GM18507 (cell line): ENCODE measurements at places on chromosomes 4 and X.

DNA sequence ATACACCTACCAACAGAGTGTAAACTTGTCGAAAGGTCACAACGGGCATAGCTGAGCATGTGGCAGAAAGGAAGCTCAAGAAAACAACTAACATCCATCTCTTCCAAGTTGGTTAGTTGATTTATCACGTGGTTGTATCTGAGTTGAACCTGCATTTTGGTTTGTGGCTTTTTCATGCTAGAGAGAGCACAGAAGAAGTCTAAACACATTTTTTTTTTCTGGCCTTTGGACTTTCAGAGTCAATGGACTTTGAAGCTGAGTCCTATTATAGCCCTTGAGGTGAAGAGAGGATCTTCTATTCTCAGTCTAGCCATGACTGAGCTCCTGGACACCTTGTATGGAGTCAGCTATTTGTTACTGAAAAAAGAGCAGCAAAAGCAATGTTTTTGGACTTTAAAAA, 150.6 kb upstream of the TRPC5 start:
- no peak for DNase-seq

GRCh38 chr4:1518997-1519700, 112.9 kb upstream of the NKX1-1 start:
- DNase-seq, result no peak

DNA sequence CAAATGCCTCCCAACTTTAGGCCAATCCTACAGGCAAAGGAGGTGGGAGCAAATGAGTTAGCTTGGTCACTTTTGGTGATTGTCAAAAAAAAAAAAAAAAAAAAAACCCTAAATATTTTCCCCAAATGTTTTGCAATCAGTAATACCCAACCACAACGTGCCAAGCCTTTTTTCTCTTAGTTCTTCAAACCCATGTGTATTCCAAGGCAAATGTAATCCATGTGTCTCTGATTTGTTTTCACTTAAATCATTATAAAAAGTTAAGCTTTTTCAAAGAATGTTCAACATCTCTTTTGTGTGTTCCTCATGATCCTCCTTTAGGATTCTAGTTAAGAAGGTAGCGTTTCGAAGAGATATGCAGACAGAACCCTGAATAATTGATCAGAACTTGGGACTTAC, 328.4 kb downstream of the PAPSS1 start:
- DNase-seq, result no peak

DNA sequence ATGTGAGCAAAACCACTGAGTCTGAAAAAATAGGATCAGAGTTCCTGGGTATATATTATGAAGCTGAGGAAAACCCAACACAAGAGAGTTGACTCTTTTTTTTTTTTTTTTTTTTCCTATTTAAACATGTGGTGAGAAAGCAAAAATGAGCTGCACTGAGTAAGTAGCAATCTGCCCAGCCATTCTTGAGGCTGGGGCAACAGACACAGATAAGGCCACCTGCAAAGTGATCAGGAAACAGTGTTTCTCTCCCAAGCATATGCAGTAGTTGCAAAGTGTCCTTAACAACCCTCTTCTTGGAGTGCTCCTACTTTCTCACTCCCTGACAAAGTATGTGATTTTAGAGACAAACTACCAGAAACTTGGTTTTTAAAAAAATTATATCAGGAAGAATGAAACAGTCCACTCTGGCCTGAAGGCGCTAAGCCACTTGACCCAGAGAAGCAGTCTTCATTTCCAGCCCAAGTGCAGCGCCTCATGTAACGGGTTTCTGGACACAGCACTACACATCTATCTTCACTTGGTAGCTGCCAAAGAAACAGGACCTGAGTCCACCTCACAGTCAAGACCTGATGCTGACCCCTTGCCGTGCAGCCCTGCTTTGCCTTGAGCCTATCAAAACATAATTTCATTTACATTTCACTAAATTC, 124.6 kb upstream of the MAP3K15 start:
- no peak for DNase-seq

- DNase-seq, result no peak
These were observed 62.9 kb upstream of the NDST3 start for GRCh38 chr4:117971403-117971802.

GRCh38 chr4:7017446-7018048, 25.6 kb upstream of the TADA2B start:
- DNase-seq, result no peak

DNA sequence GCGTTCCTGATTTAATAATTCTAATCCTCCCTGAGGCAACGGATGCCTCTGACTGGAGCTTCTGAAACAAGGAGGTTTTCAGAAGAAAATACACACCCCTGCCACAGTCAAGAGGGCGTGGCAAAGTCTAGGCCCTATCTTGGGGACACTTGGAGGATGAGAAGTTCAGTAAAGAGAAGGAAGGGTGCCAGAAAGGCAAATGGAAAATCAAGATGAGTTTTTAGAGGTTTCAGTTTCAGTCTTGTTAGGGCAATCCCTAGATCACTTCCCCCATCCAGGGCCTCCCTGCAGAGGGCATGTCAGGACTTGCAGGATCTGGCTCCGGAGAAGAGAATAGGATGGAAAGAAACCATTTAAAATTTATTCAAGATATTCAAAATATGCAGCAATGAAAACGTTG, 28.5 kb upstream of the FGF2 start:
- DNase-seq, result no peak

GRCh38 chr4:174553828-174554227, 31.5 kb upstream of the HPGD start:
- DNase-seq, result no peak

DNA sequence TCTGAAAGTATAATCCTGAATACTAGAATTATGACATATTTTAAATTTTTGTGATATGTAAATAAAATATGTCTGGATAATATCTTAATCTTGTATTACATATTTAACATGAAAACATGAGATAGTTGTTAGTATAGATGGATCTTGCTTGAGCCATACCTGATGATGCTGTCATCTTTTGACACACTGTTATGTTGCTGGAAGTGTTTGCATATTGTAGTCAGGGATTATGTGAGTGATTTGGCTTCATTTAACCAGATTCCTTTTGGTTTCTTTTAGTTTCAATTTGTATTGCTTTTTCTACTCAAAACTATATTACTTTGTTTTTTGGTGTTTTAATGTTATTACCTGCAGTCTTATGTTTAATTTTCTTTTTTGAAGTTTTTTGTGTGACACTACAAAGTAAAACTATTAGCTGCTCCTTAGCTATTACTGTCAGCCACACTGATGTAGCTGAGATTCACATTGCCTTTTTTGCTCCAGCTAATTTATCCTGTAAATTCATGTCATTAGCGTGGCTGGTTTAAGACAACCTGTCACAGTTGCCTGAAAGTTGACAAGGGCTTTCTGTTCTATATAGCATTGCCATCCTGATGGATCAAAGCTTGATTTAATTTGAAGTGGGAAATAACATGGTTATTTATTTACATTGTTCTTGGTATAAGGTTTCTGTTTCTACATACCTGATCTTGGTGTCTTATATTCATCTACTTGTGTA, 33.7 kb downstream of the METAP1 start:
- DNase-seq, result no peak

GRCh38 chrX:19739683-19740082, 147.7 kb downstream of the SH3KBP1 start:
- no peak for DNase-seq

- DNase-seq, result no peak
These were observed 121.1 kb upstream of the TEX13C start for GRCh38 chrX:125198546-125198945.

- DNase-seq, result no peak
These were observed 190.1 kb downstream of the ZNF330 start for GRCh38 chr4:141410839-141411238.

DNA sequence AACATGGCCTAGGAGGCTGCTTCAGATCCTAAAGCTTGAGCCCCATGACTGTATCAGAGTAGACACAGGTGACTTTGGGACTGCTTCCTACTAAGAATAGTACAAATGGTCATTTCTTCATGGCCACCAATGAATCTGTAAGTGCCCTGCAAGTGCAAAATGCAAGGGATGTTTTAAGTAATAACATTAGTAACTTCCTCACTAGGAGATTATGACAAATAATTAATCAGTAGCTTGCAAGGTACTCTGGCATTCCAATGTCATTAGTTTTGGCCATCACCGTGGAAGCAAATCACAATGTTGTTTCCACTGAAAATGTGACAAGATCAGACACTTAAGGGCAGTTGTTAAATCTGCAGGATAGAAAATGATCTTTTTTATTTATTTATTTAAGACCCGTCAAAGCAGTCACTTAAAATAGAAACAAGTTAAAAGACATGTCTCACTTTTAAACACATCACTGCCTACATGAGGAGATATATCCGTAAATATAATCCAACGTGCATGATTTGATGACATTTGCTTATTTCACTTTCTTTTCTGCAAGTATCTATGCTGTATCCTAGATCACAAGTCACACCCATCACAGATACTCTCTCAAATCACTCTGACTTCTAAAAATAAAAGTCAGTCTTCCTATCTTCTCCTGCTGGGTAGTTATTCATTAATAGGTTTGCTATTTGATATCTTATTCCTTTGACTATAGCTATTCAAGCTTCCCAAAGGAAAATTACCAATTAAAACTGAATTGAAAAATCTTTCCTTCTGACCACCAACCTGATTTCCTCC, 400.6 kb downstream of the IL15 start:
- no peak for DNase-seq

GRCh38 chr4:138021139-138021830, 220.9 kb downstream of the SLC7A11 start:
- DNase-seq, result no peak

- DNase-seq, result no peak
These were observed 4.2 kb upstream of the TMSB4X start for GRCh38 chrX:12970691-12971202.
